C1 segment of cervical spinal cord (tissue), 14 donors: ENCODE measurements at places on chromosomes 13 and 19.

GRCh38 chr13:93233997-93234416, 7.4 kb downstream of the GPC6 start:
- no peak for DNase-seq

DNA sequence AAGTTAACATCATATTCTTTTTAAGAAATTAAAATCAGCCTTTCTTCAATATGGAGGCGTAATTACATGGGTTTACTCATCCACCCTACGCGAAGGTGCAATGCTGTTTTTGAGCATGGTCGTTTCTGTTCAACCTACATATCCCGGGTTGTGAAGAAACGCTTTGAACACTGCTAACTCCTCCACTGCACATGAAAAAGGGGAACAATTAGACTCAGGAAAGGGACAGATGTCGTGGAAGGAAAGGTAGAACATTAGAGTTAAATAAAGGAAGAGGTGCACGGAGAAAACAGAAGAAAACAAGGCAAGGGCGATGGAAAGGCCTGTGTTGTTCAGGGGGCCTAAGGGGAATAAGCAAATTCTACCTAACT, 4.1 kb downstream of the ZIC5 start:
- peak; percentile 70 for DNase-seq

- DNase-seq, result no peak
These were observed 28.4 kb upstream of the ATP12A start for GRCh38 chr13:24651718-24652345.

GRCh38 chr13:112346173-112346898, 29.8 kb upstream of the SPACA7 start:
- DNase-seq, result no peak

- no peak for DNase-seq
These were observed 308.6 kb downstream of the HS6ST3 start for GRCh38 chr13:96398486-96398885.

DNA sequence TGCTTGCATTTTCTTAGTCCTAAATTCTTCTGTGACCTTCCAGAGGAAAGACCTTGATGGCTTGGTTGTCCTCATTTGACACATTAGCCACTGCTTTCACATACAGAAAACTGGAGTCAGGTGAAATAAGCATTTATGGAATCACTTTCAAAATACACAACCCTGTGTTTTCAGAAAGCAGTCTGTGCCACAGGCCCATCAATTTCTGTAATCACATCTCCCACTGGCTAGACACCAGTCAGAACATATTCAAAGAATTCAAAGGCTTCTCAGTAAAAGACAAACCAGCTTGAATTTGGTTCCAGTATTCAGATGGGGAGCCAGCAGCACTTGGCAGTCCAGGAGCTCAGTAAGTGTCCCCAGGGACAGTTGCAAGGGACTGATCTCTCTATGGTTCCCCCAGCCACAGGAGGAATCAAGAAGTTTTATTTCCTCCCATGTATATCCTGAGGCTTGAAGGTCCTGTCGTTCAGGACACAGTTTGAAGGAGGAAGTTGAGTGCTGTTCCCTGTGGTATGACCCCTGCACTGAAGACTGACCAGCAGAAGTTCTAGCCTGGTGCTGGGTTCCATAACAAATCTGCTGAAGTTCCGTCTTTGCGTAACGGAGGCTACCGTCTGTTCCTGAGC, 214.3 kb downstream of the FOXO1 start:
- no peak for DNase-seq

DNA sequence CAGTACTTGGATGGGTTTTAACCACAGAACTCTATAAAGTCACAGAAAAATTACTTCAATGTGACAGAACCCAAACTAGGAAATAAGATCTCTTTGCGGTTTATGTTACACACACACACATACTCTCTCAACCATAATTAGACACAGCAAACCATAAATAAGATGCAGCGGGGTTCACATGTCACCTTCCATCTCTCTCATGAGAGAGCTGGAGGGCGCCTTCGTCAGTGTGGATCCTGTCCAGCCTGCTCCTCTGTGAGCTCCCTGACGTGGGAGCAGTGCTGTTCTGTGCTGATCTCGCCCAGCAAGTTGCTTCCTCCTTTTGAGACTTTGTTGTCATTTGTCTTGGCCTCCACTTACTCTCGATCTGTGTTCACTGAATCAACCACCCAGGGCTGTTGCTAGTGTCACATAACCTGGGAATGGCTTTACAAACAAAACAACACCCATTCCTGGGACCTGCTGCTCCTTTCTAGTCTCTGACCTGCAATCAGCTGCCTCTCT, 204.9 kb upstream of the KL start:
- no peak for DNase-seq
